ENCODE measurements at places on chromosomes 7 and 10.

DNA sequence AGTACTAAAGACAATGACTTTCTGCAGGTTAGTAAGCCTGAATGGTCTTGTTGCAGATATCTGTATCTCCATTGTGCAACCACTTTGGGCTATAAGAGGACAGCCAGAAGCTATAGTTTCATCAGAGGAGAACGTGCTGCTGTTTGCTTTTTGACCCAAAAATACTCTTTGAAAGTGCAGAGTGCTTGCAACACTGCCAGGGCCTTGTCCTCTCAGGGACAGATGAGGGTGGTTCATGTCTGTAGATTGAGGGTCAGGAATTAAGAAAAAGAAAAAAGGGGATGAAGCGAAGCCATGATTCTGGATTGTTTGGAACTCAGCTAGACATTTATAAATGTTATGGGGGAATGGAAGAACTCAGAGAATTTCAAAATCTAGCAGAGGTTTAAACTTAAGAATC lies 212.5 kb downstream of the SEC23IP start:
- no peak for DNase-seq

DNA sequence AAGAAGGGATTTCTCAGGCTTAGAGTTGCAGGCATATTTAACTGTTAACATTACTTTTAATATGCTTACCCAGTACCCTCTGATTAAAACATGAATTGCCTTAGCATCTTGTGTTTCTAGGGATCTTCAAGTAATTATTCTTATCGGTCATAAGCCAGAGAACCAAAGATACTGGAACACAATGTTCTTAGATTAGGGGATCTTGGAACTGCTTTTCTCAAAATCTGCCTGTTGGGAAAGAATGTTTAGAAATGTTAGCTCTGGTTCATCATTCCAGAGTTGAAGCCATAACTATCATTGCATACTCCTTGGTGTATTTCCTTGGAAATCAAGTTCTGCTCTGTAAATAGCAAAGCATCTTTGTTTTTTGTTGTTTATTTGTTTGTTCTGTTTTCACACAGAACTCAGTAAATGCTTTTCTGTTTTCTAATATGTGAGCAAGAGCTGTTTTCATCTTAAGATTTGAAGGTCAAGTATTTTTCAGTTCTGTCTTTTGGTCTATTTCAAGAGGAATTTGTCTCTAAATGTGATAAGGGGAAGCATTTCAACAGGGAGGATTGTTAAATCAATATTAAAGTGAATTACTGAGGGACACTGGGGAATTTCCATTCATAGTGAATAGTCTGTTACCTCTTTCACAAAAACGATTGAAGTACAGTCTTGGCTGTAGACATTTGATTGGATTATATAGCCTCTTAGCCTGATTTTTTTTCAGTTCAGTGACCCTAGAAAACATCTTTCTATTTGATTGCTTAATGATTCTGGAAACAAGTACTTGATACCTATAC lies 103.2 kb upstream of the CYP26C1 start:
- DNase-seq: no peak

GRCh38 chr10:77374189-77374656 lies 263.4 kb downstream of the KCNMA1 start:
- DNase-seq: no peak

- no peak for DNase-seq
Measured at GRCh38 chr10:47282005-47282656, 17.9 kb upstream of the GDF10 start.

DNA sequence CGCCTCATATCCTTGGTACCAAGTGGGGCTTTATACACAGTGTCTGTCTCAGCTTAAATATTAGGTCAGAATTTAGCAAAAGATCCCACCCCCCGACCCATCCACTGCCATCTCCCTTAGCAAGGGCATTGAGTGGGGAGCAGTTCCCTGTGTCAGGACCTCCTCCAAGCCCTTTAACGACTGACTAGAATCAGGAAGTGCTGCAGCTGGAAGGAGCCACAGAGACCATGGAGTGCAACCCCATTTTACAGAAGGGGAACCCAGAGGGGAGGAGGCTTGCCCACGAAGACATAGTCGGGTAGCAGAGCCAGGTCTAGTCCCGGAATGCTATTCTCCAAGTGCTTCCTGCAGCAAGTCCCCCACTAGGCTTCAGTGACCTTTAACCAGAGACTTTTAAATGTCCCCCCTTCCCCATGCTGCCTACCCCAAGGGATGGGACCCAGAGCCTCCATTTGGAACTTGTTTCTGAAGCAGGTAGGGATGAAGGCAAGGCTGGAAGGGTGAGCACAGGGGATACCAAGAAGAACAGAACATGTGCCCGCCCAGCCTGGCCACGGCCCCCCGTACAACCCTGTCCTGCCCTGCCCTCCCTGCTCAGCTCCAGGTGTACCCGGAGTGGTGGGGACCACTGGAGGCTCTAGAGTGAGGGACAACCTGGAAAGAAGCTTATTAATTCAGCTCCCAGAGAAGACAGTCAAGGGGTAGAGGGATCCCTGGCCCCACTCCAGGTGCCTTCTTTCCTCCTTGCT lies 41.3 kb downstream of the C10orf105 start:
- DNase-seq: no peak

DNA sequence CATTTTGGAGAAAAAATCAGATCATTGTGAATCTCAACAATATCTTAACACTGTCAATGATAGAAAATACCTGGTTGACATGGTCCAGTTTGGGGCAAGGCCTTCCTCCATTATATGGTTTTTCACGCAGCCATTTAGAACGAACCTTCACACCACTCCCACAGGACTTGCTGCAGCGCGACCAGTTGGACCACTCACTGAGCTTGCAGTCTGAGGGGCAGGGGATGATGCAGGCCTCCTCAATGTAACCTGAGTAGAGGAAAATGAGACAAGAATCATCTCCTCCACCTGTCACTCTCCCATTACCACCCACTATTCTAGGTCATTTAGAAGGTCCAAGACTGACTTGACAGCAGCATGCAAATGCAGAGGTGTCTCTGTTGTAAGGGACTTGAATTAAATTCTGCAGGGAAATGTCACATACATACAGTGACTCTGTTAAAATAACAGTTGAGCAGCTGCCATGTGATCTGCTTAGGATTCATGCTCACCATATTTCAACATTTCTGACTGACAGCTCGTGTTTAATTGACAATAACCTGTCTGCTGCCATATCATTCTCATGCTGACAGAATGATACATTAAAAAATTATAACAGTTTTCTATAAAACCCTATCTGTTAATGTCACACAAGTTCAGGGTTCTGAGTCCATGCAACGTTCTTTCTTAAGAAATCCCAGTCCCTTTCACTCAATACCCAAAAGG lies 403.0 kb downstream of the THSD7A start:
- DNase-seq: no peak

GRCh38 chr10:103278862-103279298 lies 1.9 kb downstream of the INA start:
- peak; percentile 21 for DNase-seq

DNA sequence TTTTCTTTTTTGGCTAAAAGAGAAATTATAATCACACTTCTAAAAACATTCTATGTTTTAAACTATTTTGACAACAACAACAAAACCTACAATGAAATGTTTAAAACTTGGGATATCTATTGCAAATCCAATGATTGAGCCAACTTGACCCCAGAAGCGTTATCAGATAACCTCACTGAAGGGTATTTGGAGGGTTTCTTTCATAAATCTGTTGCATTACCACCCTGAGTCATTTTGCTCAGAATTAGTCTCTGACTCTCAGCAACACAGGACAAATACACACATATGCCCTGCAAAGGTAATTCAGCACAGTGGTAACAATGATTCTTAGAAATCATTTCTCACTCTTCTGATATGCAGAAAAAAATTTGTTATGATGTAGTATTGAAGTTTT lies 2.3 kb upstream of the COL1A2 start:
- DNase-seq: no peak

- DNase-seq: peak; percentile 20
Measured at GRCh38 chr10:61765176-61766087, 102.7 kb downstream of the CABCOCO1 start.

- no peak for DNase-seq
Measured at GRCh38 chr7:13047061-13047460, 359.6 kb downstream of the ARL4A start.

DNA sequence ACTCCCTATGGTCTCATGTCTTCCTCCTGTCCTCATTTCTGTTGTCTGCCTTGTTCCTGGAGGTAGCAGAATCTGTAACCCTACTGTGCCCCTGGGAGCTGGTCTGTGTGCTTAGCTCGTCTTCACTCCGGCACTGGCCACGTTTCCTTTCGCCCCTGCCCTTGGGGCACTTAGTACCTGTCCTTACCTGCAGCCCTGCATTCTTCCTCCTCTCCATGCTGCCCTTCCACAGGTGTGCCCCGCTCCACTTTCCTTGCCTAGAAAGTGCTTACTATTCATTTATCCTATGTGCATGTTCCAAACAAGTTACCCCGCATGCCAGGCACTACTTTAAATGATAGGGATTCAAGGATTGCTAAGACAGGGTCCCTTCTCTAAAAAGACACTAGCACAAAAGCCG lies 199.9 kb upstream of the ZMIZ1 start:
- DNase-seq: no peak

- no peak for DNase-seq
Measured at GRCh38 chr10:105963334-105963884, 1201.1 kb downstream of the SORCS1 start.

DNA sequence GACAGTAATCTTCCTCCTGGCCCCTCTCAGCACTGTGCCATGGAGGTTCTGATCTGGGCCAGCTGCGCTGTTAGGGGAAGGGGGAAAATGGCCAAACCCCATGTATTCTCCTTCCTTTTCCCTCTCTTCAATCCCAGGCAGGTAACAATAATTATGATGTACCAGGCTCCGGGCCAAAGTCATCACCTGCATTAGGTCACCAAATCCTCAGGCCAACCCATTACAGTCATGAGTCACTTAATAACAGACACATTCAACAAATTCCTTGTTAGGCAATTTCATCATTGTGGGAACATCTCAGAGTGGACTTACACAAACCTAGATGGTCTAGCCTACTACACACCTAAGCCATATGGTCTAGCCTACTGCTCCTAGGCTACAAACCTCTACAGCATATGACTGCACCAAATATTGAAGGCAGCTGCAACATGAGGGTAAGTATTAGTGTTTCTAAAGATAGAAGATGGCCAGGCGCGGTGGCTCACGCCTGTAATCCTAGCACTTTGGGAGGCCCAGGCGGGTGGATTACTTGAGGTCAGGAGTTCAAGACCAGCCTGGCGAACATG lies 2.2 kb upstream of the HSPB1 start:
- no peak for DNase-seq

DNA sequence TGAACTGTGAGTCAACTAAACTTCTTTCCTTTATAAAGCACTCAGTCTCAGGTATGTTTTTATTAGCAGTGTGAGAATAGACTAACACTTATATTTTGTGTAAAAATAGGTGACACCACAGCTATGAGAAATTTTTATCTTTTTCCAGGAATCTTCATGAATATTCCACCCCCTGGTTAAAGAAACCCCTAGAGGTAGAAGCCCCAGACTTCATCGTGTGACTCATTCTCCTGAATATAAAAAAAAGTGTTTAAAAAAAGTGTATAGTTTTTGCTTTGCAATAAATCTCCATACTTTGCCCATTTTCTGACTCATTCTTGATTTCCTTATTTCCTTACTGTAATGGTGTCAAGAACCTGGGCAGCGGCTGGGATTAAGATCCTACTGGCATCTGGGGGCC lies 667.6 kb upstream of the CELF2 start:
- DNase-seq: no peak

DNA sequence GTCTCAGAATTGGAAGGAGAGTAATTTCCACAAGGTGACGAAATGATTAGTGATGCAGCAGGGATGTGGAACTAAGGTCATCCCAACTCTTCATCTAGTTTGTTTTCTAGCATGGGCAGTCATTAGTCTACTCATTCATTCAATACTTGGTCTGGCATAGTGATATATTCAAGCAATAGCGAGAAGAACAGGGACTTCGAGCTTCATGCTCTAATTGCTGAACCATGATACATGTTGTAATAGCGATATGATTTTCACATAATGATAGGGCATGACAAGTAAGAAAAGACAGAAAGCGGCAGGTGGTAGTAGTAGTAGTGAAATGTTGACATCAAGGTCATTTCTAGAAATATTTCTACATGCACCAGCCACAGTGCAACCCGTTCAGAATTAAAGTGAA lies 652.1 kb downstream of the PHTF2 start:
- DNase-seq: no peak

DNA sequence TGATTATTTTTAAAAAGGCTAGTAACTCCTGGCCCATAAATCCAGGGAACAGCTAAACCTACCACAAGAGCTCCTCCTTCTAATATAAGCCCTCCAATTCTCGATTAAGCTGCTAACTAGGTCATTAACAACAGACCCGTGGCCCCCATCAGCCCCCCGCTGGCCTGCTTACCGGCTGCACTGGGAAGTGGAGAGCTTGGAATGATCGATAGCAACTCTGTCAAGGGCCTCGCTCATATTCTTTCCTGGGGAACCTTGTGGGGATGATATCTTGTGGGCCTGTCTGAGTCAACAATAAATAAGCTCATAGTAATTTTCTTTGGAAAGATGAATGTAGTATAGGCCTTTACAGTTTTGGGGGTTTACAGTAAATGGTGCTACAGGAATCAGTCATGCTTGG lies 353.5 kb downstream of the TCERG1L start:
- DNase-seq: no peak

GRCh38 chr10:26446258-26446657 lies 8.1 kb downstream of the APBB1IP start:
- DNase-seq: no peak

- DNase-seq: no peak
Measured at GRCh38 chr10:111539246-111539645, 462.4 kb downstream of the ADRA2A start.

DNA sequence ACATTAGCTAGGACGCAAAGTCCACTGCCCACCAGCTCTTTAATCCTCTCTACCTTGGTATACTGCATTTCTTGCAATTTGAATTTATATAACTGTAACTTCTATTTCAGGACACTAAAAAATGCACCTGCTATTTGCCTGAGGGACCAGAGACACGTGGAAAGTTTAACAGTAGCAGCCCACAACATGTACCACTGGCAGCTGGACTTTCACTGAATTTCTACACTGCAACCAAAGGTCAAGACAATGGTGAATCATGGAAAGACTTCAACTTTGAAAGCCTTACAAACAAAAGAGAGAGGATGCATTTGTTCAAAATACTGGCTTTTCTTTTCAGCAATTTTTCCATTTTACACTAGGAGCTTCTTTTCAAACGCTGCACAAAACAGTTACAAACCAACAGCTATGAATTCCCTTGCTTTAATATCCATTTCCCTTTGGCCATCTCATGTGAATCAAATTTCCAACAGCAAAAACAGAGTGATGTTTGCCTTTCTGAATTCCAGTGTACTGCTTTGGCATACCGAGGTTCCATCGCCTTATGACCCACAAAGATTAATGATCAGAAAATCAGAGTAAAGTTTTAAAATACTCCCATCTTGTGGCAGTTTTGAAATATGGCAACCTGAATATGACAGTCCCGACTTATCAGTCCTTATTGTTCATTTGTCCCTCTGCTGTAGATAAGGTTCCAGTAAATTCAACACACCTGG lies 29.9 kb upstream of the HNRNPH3 start:
- DNase-seq: peak; percentile 37

DNA sequence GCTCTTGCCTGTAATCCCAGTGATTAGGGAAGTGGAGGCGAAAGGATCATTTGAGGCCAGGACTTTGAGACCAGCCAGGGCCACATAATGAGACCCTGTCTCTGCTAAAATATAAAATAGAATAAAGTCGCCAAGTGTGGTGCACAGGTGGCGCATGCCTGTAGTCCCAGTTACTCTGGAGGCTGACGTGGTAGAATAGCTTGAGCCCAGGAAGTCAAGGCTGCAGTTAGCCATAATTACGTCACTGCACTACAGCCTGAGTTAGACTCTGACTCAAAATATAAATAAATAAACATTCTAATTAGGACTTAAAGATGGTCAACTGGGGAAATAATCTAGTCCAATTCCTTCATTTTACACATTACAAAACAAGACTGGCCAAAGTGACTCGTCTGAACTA lies 768 bp downstream of the CHCHD2 start:
- peak; percentile 53 for DNase-seq

Measured in CD4-positive, alpha-beta T cell treated with Interleukin-12 subunit alpha and Interleukin-12 subunit beta, for 1 hour (primary cell).